D721Med (cell line): ENCODE measurements at places on chromosomes 5 and 9.

- DNase-seq: no peak
Measured at GRCh38 chr9:68538200-68538599, 2.5 kb downstream of the TMEM252 start.

- no peak for DNase-seq
Measured at GRCh38 chr5:32851559-32852173, 140.5 kb downstream of the NPR3 start.

GRCh38 chr5:1875281-1875842 lies 7.4 kb downstream of the IRX4 start:
- no peak for DNase-seq

DNA sequence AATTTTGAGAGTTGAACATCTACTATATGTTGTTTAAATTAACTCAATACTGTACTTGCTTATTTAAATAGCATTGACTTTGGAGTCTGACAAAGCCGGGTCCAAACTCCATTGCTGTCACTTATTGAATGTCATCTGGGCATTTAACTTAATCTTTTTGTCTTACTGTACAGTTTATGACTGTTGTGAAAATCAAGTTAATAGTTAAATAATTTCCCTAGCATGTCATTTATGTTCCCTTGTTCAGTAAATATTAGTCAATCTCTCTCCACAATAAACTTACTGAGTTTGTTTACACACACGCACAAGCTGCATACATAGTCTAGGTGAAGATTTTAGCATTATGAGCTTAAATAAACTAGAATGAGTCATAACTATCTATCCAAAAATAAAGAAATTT lies 6.3 kb upstream of the UGCG start:
- DNase-seq: no peak

- no peak for DNase-seq
Measured at GRCh38 chr9:131869348-131869747, 129.5 kb upstream of the RAPGEF1 start.

- no peak for DNase-seq
Measured at GRCh38 chr9:111909444-111909843, 12.8 kb downstream of the UGCG start.

DNA sequence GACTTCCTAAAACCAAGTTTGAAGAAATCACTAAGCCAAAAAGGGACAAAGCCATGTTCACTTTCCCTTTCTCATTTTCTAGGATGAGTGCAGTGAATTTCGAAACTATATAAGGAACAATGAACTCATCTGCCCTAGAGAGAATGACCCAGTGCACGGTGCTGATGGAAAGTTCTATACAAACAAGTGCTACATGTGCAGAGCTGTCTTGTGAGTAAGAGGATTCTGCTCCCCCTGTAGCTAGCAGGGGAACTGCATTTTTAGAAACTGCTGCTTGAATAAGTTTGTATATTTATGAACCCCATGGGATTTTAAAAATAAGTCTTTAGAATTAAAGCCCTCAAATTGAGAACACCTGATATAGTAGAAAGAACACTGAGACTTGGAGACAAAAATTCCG lies 42.7 kb upstream of the SPINK14 start:
- DNase-seq: no peak

DNA sequence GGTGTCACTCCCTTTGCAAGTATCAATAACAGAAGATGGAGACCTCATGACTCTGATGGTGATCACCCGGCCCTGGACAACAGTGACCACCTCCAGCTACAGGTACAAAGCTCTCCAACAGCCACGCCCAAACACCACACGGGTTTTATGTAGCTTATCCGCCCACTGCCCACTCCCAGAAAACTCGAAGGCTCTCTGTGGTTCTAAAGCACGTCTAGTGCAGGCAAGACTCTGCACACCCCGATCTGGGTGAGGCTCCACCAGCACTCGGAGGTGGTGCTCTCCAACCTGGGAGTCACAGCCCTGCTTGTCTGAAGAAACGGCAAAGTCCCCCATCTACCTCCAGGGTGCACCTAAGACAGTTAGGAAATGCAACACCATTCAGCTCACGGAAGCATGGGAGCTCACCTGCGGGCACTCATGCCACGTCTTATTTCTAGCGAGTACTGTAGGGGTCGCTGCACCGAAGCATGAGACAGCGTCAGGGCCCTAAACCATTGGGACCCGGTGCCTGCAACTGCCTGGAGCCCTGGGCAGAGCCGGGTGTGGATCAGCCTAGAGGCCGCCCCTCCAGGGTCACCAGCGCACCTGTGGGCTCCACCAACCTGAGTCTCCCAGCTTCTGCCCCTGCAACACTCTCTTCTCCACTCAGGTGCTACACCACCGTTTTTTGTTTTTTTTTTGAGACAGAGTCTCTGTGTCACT lies 58.1 kb upstream of the ZNF354A start:
- no peak for DNase-seq

- no peak for DNase-seq
Measured at GRCh38 chr5:76305775-76306174, 97.3 kb upstream of the IQGAP2 start.

DNA sequence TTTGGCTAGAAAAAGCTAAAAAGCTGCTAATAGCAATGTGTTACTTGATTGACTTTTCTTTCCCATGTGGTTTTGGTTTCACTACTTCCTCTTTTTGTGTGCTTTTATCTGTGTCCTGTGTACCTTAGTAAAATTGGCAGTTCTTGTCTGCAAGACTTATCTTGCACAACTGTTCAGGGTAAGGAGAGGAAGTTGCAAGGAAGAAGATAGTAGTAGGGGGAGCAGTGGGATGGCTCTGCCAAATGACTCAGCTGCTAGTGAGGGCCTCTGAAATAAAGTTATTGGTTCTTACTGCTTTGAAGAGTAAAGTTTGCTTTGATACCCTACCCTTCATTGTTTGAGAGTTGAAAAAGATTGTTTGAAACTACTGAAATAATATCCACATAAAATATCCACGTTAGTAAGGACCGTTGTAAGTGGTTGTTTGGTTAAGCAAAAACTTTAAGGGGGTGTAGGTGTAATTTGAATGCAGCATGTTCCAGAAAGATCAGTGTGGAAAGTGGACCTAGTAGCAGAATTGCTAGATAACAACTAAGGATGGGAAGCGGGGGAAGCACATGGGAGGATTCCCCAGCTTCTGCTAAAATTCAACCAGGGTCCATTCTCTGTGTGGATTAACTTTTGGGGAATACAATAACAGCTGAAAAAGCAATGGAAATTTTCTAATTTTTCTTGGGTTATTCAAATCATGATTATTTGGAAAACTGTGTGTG lies 123.5 kb downstream of the SCAMP1 start:
- no peak for DNase-seq

DNA sequence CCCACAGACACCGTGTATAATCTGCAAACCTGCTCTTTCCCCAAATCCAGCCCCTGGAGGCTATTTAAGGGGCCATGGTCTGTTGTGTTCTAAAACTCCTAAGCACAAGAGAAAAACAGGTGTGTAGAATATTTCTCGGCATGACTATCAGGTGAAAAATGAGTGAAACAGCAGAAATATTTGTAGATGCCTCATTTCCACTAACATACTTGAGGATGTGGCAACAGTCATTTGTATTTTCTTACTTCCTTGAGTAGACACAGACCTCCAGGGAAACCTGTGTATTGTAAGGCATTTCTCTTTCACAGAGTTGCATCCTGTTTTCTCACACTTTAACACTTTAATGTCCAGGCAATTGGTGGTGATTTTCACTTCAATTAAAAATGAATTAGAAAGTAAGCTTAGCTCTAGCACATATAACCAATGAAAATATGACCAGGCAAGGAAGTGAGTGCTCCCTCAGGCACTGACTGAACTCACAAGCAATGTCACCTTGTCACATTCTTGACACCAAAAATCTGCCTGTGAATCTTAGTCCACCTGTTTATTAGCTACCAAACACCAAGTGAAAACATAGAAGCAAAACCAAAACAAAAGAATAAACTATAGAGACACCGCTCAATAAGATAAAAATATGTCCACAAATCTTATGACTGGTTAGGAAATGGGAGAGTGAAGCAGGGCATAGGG lies 64.4 kb downstream of the DIRAS2 start:
- DNase-seq: no peak

GRCh38 chr9:91908293-91908623 lies 41.8 kb downstream of the ROR2 start:
- no peak for DNase-seq

DNA sequence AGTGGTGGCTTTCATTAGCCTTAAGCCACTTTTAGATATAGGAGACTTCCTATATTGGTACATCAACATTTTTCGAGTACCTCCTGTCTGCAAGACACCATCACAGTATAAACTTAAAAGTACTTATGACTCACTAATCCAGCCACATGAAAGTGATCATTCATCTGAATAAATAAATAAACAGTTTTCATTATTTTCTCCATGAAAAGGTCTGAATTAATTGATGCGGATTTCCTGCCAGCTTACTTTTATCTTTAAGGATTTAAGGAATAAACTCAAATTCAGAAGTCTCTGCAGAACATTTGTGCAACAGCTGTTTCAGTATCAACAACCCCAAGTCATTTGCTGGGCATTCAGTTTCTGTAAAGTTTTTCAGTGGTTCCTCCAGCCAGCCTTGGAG lies 4.0 kb downstream of the SAP30L start:
- no peak for DNase-seq

- DNase-seq: no peak
Measured at GRCh38 chr5:138962614-138963370, 87.7 kb upstream of the LRRTM2 start.

GRCh38 chr9:107368696-107369095 lies 85.6 kb downstream of the RAD23B start:
- DNase-seq: no peak

DNA sequence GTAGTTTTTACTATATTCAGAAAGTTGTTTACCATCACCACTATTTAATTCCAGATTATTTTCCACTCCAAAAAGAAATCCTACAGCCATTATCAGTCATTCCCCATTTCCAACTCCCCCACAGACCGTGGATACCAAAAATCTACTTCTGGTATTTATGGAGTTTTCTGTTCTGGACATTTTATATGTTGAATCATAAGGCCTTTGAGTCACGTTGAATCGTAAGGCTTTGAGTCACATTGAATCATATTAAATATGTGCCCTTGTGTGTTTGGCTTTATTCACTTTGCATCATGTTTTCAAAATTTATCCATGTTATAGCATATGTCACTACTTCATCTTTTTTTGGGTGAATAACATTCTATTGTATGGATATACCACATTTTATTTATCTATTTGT lies 454.1 kb upstream of the NUDT12 start:
- DNase-seq: no peak

GRCh38 chr5:9559965-9560364 lies 14.1 kb upstream of the SEMA5A start:
- DNase-seq: no peak

DNA sequence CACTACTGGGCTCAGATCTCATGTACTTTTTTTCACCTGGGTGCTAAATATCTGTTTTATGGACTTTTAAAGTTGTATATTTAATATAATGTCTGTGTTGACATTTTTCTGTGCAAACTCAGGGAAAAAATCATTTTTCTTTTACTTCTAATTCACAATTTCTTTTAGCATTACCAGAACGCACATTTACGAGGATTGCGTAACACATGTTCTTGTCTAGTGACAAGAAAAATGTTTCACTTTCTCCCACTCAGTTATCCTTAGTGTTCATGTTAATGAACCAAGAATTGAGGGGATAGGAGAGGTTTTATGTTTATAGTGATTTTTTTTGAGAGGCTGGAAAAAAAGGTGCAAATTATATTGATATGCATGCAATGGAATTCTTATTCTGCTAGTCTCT lies 86.3 kb upstream of the PJA2 start:
- no peak for DNase-seq
